Right hindlimb (tissue), 1 donor: ENCODE measurements at places on chromosomes 4 and X.

DNA sequence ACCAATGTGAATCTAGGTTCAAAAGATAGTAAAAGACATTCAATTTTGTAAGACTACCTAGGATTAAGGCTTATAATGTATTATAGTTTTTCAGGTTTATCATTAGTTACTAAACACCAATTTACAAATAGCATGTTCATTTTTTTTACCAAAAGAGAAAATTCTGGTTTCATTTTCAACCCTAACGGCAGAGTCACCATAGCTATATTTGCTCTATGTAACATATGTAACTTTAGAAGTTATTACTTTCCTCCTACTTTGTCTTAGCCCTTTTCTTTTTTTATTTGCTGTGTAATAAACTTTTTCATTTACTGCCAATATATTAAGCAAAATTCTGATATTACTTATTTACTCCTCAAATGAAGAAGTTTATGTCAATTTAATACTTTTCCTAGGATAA is 639.6 kb downstream of the ARAP2 start:
- DNase-seq, result no peak

GRCh38 chr4:122341886-122342285 is 36.9 kb upstream of the ADAD1 start:
- DNase-seq, result no peak

GRCh38 chr4:19700992-19701391 is 550.7 kb upstream of the SLIT2 start:
- DNase-seq, result no peak

DNA sequence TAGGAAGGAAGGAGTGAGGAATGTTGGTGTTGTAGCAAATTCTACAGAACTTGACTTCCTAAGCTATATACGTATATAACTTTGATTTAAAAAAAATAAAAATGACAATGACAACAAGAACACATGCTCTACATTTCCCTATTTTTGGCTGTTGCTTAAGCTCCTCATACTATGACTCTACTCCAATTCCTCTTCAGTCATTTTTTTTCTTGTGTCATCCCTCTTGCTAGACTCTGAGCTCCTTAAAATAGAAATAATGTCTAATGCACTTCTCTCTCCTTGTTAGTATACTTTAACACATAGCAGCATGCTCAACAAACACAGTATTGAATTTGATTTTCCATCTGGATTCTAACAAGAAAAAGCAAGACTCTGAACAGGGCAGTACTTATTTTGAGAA is 144.0 kb downstream of the HDX start:
- no peak for DNase-seq

- no peak for DNase-seq
Observed at GRCh38 chr4:158870626-158871334, 102.0 kb downstream of the FNIP2 start.

GRCh38 chr4:85812776-85813175 is 337.8 kb downstream of the ARHGAP24 start:
- no peak for DNase-seq

- no peak for DNase-seq
Observed at GRCh38 chr4:63556332-63556731, 852.9 kb downstream of the TECRL start.

- no peak for DNase-seq
Observed at GRCh38 chrX:39308126-39308525, 506.9 kb downstream of the MID1IP1 start.

DNA sequence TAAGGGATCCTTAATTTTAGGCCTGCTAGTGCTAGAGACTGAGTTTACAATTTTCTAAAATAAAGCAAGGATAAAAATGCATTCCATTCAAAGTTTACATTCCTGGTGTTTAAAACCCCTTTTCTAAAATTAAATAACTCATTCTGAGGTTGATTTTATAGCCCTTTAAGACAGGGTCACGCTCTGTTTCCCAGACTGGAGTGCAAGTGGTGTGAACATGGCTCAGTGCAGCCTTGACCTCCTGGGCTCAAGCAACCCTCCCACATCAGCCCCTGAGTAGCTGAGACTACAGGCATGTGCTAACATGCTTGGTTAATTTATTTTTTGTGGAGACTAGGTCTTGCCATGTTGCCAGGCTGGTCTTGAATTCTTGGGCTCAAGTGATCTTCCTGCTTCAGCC is 6.8 kb upstream of the CDKL2 start:
- no peak for DNase-seq

DNA sequence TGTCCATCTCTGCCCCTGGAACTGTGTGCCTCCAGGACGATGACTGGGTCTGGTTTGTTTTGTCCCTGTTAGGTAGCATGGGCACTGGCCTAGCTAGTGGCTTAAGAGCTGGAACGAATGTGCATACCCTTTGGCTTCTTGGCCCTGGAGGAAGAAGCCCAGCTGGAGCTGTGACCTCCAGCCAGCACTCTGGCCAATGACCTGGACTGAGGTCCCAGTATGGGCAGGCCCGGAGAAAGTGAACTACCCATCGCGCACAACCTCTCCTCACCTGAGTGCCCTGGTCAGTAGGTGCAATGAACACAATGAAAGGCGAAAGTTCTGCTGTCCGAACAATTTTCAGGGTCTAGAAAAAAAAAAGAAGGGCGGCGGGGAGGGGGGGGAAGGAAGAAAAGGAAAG is 18.3 kb downstream of the DKC1 start:
- no peak for DNase-seq

- DNase-seq, result peak; percentile 89
Observed at GRCh38 chr4:41360214-41360920, 103.6 kb downstream of the UCHL1 start.

DNA sequence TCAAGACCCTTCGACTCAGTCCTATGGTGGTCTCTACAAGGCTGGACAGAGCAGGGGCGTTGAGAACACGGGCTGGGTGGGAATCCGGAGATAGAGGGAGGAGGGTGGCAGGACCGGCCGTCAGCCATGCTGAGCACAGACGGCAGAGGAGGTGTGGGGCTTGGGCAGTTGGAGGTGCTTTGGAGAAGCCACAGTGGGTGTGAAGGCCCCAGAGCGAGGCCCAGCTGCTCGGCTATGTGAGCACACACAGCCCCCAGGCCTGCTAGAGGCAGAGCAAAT is 4.2 kb downstream of the PDE6B start:
- no peak for DNase-seq

DNA sequence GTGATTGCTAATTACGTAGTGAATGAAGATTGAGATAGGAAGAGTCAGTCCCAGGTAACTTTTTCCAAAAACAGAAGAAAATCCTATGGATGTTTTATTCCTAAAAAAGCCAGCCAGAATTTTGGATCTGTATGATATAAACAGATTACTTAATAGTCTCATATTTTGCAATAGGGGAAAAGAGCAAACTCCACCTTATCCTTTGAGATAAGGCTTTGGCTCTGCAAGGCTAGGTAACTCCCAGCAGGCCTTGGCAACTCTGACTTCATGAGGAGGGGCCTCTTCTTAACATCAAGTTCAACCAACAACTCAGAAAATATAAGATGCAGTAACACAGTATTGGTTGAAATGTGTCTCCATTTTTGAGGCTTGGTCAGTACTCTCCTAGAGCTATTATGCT is 98.7 kb upstream of the SLC4A4 start:
- no peak for DNase-seq

DNA sequence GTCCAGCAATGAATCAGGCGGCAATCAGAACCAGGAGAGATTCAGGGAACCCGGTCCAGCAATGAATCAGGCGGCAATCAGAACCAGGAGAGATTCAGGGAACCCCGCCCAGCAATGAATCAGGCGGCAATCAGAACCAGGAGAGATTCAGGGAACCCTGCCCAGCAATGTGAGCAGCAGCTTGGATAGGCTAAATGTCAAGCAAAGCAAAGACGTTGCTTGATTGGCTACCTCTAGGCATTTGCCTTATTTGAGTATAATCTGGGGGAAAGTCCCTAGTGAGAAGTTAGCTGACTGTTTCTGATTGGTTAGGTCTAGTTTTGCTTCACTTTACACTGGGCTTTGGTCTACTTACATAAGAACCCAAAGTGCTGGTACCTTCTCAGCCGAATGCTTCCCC is 1212.2 kb upstream of the TENM3 start:
- no peak for DNase-seq
